ENCODE measurements at places on chromosomes 1 and 21. TPM values are rescaled to one million over a fixed set of nuclear protein-coding genes. Genes with fewer than 3 reads are reported as not detected.

The LCE6A gene
- not detected for total RNA-seq

The PLPP3 gene
- total RNA-seq, result 256 TPM

The PHGDH gene
- 51.3 TPM for total RNA-seq

- no peak for DNase-seq
These were observed 18.6 kb upstream of the HSPG2 start for GRCh38 chr1:21955501-21956281.

DNA sequence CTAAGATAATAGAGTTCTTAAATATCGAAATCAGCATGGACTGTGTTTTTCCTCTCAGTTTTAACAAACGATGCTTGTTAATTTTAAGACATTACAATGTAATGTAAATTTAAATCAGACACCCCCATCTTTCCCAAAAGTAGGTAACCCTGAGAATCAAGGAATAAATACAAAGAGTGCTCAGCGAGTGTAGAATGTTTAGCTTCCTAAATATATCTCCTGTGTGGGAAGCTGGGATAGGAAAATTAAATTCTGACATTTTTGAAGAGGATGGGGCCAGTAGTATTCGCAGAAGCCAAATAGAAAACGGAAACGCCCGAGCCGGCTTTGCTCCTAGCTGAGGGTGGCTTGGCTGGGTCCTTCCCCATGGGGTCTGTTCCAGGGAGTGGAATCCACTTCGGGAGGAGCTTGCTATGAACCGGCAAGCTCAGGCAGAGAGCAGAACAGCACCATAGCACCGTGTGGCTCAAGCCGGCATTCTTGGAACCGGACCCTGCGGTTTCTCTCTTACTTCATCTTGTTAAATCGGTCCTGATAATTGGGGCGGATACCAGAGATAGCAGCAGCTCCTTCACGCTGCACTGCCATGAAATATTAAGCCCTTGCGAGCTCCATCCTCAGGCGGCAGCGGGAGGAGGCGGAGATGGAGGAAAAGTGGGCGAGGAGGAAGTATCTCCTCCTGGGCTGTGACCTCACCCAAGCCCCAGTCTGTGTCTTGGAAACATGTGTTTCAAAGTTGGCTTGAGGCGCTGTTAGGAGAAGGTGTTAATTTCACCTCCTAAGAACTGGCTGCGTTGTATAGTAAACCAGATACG, 24.9 kb downstream of the MAP3K7CL start:
- no peak for DNase-seq

DNA sequence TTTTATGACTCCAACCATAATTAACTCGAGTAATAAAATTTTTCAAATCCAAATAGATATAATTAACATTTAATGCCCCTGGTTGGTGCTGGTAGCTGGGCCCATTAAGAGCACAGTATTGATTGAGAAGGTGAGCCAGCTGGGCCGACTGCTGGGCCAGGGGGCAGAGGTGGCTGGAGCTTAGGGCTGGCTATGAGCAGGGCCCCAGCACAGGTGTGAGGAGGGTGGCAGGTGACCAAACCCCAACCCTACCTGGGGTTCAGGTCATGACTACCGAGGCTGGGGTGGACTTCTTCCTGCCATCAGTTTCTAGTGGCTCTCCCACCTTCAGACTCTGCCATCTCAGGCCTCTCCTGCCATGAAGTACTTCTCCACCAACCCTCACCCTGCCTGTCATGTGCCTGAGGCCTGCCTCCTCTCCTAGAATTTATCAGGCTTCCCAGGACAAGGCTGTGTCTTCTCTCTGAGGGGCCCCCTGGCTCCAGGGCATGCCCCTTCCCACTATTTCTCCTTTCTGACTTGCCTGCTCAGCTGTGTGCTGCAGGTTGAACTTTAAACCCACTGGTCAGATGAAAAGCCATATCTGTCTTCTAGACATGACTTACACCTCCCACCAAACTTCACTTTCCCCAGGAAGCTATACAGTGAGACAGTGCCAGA, 85.6 kb downstream of the TMEM53 start:
- DNase-seq, result no peak

DNA sequence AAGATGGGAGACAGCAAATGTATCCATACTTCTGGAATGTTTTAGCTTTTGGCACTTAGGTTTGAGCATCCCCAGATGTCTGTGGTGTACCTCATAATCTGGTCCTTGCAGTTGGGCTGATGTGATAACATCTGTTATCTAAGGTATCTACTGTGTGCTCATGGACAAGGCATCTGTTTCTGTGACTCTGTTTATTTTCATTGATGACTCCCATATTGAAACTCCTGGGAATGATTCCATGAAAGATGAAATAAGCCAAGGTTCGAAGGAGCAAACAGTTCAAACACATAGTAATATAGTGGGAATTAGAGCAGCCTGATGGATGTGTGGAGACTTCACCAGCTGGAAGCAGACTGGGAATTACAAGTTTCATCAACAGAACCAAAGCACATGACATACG, 20.7 kb upstream of the TRIM45 start:
- no peak for DNase-seq

GRCh38 chr1:209250861-209251636, 332.5 kb upstream of the CAMK1G start:
- no peak for DNase-seq

- no peak for DNase-seq
These were observed 52.1 kb downstream of the DHRS3 start for GRCh38 chr1:12565966-12566352.

DNA sequence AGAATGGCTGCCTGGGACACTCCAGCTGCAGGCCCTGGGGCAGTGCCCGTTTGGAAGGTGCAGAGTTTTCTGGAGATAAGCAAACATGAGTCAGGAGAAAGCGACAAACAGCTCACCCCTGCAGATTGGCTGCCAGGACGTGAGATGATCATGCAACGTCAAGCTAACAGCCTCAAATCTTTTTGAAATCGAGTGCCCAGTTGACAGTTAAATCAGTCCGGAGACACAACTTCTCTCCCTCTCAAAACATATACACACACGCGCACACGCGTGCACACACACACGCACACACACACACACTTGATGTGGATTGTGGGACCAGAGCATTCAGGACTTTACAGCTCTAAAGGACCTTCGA, 49.4 kb downstream of the TENT5C start:
- DNase-seq, result no peak

DNA sequence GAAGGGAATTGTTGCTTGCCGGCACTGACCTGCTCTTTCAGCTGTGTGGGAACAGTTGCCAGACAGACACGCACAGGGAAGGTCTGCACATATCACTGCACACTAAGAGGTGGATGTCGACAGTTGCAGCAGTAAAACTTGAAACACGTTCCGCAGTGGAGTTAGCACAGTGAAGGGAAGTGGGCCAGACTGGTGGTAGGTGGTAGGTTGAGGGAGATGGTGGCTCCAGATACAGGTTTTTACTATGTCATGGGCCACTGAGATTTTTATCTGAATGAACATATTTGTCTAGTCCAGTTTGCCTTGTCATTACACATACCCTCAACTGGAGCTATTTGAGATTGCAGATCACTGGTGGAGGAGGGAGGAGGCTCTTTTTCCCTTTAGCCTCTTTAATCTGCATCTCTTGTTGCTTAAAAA, 13.5 kb downstream of the MRPS6 start:
- DNase-seq, result no peak

- no peak for DNase-seq
These were observed 104.1 kb downstream of the SEC16B start for GRCh38 chr1:177865807-177866206.

DNA sequence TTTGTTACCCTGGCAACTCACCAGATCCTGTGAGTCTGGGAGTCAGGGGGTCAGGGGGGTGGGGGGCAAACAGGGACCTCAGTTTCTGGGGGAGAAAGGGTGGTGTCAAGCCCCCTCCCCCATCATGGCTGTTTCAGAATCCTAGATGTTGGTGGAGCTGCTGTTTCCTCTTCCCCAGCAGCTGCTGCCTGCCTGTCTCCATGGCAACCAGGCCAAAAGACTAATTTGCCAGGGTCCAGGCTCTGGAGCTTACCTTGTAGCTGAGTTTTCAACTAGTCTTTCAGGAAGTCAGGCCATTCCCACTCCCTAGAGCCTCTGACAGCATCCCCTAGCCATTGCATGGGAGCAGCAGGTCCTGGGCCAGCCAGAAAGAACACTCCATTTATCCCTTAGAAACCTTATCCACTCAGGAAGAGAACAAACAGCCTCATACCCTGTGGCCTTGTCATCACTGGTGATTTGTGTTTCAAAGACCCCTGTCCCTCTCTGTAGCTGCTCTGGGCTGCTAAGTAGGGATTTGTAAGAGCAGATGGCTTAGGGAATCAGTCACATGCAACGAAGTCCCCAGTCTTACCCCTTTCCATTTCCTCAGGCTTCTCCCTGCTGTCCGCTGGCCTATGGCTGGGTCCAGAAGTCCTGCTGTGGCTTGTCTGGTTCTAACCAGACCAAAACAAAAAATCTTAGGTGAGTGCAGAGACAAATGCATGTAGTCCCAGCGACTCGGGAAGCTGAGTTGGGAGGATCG, 21.5 kb upstream of the STMN1 start:
- no peak for DNase-seq

DNA sequence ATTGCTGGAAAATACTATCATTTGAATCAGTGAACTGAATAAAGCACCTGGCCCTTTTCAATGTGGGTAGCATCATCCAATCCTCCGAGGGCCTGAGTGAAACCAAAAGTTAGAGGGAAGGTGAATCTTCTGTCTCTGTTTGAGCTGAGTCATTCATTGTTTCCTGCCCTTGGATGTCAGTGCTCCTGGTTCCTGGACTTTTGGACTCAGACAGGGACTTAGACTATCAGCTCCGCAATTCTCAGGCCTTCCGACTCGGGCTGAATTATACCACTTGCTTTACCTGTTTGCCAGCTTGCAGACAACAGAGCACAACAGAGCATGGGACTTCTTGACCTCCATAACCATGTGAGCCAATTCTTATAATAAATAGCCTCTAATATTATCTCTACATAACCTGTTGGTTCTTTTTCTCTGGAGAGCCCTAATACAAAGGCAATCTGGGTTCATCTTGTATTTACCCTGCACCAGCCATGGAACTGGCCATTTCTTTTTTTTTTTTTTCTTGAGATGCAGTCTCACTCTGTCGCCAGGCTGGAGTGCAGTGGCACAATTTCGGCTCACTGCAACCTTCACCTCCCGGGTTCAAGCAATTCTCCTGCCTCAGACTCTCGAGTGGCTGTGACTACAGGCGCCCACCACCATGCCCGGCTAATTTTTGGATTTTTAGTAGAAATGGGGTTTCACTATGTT, 19.2 kb upstream of the VASH2 start:
- no peak for DNase-seq

DNA sequence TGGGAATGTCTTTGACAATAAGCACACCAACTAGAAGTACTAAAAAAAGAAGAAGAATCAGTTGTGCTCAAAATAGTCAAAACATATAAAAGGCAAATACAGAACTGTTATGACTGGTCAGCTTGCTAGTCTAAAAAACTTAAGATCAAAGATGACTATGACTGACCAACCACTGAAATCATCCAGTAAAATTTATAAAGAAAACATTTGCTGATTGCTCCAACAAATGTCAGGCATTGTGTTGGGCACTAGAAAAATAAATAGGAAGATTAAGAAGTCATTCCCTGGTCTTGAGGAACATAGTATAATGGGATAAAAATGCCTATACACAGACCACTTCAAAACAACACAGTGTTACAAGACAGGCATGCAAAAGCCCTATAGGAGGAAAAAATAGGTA, 9.3 kb upstream of the ANGPTL3 start:
- no peak for DNase-seq

DNA sequence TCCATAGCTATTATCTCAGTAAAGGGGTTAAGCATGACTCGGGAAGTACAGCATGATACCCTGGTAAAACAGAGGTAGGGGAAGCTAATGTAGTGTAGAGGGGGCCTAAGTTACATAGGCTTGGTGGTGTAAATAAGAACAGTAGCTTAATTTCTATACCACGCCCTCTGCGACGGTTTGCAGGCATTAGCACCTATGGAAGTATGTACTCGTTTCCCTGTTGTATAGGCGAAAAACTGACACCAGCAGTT, 470 bp upstream of the NAXE start:
- no peak for DNase-seq

DNA sequence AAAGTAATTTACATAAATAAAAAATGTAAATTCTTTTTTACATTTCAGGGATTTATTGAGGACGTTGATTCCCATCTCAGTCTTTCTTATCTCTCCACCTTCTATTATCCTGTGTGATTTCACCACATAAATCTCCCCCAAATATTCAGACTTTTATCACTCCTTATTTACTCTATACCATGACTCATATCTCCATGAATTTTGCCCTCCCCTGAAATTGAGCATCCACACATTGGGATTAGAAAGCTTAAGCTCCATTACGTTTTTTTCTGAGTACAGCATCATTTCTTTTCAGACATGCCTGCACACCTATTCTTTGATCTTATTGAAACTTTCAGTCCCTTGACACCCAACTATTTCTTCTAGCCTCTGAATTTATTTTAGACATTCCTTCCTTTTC, 111.2 kb downstream of the IFI44 start:
- DNase-seq, result no peak
